ENCODE measurements at places on chromosomes 12 and 14.
A peak's percentile ranks its signal among the peaks of the same experiment; 100 is the strongest.

GRCh38 chr12:132367071-132367851 lies 37.9 kb upstream of the GALNT9 start:
- no peak for DNase-seq

DNA sequence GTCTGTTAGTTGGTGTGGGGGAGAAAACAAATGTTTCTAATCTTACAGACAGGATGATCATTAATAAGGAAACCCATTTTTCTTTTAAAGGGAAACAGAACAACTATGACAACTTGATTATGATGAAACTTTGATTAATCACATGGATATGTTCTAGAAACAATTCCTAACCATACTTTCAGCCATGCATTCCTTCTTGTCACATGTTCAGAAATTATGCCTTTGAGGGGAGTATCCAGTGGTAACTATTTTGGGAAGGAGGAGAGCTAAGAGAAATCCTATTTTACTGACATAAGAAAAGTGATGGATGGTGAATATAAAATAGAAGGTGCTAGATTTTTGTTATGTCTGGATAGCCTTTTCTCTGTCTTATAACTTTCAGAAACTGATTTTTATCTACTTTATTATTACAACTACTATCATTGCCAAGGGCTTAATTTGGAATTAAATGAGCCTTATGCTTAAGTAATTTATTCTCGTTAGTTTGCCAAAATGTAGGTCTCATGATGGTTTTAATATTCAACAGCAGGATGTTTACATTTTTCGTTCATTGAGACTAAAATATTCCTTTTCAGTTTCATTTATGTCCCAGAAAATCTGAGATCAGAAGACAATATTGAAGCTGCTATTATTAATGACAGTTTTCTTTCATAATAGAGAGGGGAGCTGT lies 200.1 kb downstream of the TMTC2 start:
- no peak for DNase-seq

- no peak for DNase-seq
Observed at GRCh38 chr12:109737126-109737525, 23.5 kb downstream of the FAM222A start.

DNA sequence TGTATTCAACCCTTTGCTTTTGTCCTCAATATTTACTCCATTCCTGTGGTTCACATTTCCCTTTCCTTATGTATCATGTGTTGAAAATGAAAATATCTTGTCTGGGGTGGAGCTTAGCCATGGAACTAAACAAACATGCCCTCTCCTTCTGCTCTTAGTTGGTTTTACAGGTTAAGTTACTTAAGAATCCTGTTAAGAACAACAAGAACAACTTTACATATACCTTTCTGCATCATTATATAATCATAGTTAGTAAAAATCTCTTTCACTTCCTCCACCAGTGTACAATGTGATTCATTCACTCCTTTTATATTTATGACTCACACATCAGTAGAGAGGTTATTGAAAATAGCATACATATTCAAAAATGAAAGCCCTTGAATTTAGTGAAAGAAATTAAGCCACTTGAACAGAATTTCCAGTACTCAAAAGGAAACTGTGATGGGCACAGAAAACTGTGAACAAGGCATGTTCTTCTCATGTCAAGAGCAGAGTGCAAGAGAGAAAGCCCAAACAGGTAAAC lies 307.7 kb downstream of the CCDC91 start:
- no peak for DNase-seq

- no peak for DNase-seq
Observed at GRCh38 chr12:27207615-27208413, 36.3 kb upstream of the STK38L start.

DNA sequence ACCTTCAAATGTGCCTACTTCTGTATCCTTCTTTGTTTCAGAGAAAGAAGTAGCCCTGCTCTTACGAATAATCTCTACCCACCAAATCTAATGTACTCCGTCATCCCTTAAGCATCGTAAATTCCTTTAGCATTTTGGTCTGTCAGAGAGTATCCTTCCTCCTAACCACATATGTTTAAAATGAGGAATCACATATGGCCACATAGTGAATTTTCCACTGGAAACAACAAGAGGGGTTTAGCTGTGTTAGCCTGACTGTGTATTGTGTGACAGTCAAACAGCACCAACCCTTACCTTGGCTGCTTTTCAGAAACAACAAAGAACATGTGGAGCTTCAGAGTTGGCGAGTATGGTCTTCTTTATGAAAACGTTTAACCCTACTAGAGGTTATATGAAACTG lies 5.5 kb downstream of the LUM start:
- no peak for DNase-seq

DNA sequence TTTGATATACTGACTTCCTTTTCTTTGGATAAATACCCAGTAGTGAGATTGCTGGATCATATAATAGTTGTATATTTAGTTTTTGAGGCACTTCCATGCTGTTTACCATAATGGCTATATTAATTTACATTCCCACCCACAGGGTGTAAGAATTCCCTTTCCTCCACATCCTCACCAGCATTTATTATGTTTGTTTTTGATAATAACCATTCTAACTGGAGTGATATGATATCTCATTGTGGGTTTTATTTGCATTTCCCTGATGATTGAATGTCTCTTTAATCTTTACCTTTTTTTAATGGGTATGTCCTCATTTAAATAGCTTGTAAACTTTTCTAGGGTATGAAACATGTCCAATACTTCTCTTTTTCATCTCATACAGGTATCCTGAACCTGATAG lies 11.6 kb upstream of the SAV1 start:
- DNase-seq = no peak

DNA sequence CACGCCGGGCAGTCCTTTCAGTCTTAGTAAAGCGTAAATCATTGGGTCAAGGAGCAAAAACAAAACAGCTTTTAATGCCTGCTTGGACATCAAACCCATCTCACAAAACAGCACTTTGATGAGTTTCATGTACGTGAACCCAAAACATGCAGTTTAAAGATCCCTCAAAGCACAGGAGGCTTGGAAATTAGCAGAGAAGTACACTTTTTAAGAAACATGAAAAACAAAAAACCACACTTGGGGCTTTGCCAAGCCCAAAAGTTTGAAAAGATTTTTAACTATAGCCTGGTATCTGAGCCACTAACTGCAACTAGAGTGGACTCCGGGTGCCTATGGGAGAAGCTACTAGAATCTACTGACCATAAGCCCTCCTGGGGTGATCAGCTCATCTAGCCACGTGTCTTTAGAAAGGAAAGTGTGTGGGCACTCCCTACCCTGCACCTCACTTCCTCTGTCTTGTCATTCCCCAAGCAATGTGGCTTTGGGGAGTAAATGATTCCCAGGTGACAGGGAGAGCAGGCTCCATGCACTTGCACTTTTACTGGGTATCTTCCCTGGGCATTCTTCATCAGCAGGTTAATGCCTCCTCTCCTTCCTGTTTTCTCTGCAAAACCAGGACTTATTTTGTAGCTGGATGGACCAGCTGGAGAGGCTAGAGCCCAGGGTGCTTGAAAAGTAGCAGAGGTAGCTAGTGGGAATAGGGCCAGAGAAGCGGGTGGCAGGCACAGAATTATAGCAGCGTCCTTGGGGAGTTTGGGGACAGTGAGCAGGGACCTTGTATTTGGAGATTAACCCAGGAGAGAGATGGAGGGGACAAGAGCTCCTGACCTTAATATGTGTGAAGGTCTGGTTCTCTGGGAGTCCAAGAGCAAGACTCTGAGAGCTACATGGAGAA lies 339.3 kb downstream of the BCL11B start:
- no peak for DNase-seq

GRCh38 chr14:74945261-74945851 lies 10.0 kb downstream of the PGF start:
- DNase-seq = peak; percentile 58

- no peak for DNase-seq
Observed at GRCh38 chr14:67486890-67487289, 1.6 kb downstream of the TMEM229B start.
